ENCODE measurements at places on chromosomes 1 and 21. TPM values are rescaled to one million over a fixed set of nuclear protein-coding genes. Genes with fewer than 3 reads are reported as not detected.

DNA sequence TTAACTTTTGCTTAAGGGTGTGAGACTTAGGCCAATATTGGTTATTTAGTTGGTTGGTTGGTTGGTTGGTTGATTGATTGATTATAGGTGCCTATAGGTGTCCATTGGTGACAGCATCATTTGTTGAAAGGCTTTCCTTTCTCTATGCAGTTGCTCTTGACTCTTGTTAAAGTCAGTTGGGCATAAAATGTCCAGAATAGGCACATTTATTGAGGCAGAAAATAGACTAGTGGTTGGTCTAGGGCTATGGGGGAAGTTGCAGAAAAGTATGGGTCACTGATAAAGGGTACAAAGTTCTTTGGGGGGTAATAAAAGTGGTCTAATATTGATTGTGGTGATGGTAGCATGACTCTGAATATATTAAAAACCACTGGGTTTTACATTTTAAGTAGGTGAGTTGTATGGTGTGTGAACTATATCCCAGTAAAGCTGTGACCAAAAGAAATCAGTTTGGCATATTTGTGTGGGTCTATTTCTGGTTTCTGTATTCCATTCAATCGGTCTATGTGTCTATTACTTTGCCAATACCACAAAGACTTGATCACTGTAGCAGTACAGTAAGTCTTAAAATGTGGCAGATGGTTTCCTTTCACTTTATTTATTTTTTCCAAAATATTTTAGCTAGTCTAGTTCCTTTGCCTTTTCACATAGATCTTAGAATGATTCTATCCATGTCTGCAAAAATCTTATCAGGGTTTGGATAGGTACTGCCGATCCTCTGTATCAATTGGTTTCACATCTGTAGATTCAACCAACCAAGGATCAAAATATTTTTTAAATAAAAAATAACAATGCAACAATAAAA lies 63.0 kb downstream of the ATP1A1 start:
- DNase-seq: no peak

The CD101 gene
- total RNA-seq: 0.09 TPM

DNA sequence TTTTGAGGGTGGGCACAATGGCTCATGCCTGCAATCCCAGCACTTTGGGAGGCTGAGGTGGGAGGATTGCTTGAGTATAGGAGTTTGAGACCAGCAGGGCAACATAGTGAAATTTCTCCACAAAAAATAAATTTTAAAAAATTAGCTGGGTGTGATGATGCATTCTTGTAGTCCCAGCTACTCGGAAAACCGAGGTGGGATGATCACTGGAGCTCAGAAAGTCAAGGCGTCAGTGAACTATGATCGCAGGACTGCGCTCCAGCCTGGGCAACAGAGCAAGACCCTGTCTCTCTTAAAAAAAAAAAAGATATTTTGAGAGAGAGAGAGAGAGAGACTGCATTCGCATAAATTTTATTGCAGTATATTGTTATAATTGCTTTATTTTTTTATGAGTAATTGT lies 75.9 kb upstream of the B3GALT5 start:
- no peak for DNase-seq

DNA sequence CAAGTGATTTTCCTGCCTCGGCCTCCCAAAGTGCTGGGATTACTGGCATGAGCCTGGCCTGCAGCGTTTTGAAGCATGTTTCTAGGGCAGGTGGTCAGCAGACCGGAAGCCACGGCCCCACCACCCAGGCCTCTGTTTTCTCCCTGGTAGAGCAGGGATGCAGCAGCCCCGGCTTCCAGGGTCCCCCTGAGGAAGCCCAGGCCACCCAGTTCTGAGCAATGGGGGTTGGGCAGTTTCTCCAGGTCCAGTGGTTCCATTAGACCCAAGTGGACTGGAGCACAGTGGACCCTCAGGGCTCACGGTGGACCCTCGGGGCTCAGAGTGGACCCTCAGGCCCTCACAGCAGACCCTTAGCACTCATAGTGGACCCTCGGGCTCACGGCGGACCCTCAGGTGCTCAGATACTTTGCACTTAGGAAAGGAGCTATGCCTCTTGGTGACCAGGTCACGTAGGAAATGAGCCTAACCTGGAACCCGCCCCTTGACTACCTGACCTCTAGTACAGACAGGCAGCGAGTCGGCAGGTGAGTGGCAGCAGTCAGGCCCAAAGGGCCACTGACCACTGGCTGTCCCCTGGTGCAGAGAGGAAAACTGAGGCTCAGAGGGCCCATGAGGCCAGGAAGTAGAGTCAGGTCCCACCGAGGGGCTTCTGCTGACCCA lies 4.6 kb upstream of the FNDC10 start:
- DNase-seq: no peak

GRCh38 chr1:169363046-169363730 lies 4.4 kb downstream of the NME7 start:
- DNase-seq: no peak

DNA sequence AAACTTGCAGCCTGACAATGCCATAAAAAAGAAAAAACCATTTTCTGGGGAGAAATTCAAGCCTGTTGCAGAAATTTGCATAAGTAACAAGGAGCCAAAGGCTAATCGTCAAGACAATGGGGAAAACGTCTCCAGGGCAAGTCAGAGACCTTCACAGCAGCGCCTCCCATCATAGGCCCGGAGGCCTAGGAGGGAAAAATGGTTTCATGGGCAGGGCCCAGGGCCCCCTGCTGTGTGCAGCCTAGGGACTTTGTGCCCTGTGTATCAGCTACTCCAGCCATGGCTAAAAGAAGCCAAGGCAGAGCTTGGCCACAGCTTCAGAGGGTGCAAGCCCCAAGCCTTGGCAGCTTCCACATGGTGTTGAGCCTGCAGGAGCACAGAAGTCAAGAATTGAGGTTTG lies 369.5 kb downstream of the NTNG1 start:
- DNase-seq: no peak

DNA sequence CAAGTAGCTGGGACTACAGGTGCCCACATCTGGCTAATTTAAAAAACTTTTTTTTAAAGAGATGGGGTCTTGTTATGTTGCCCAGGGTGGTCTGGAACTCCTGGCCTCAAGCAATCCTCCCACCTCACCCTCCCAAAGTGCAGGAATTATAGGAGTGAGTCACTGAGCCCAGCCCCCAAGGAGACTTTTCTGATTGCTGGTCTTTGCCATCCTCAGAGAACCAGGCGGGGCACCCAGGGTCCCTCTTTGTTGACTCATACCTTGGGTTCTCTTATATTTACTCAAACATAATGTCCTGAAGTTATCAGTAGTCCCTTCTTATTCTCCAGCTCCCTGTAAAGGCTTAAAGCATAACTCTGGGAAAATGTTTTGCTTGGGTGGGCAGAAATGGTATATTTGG lies 51.1 kb downstream of the KIF26B start:
- DNase-seq: no peak

- DNase-seq: peak; percentile 40
Measured at GRCh38 chr1:158371188-158371953, 17.7 kb downstream of the CD1E start.

The TMEM51 gene
- 0.35 TPM for total RNA-seq

The FALEC gene
- total RNA-seq: 0.89 TPM

DNA sequence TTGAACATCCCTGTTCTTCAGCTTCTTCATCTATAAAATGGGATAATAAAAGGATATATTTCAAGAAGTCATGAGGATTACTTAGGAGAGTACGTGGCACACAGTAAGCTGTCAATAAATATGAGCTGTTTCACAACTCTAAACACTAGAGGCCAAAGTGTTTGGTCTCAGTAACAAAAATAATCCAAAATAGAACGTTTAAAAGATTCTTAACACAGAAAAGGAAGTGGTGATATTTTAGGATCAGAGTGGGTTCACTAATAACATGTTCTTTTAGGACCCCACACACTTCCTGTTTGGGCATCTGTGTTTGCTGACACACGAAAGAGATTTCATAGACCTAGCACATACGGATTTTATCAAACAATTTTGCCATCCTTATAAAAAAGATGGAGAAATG lies 32.9 kb downstream of the TNFSF18 start:
- no peak for DNase-seq

- DNase-seq: no peak
Measured at GRCh38 chr21:33539616-33540015, 2.3 kb downstream of the GART start.

GRCh38 chr1:12125422-12126355 lies 41.1 kb upstream of the TNFRSF1B start:
- no peak for DNase-seq

DNA sequence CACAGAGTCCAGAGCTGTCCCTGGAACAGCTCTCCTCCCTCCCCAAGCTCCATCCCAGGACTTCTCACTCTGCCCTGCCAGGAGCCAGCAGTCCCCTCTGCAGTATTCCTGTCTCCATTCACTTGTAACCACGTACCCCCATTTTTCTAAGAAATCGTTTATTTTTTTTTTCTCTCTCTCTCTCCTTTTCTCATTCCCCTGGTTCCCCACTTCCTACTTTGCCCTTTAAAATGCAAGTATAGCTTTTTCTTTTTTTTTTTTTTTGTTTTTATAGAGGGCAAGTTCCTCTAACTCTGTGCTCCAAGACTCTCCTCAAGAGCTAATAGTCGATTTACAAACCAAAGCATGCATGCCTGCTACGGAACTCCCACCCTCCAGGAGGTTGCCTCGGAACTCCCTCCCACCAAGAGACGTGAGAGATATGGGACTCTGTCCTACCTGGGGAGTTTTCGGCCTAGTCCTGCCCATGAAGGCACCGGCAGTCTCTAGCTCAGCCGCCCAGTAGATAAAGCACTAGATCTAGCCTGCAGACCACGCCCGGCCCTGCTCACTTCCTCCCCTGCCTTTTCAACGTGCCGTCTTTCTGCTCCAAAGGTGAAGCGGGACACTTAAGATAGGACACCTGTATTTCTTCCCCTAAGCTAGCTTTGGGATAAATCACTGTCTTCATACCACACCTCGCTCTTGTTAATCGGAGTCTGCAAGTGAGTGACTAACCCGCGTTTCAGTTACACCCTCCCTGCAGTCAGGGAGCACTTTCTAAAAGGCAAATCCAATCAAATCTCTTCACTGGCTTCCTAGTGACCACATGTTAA lies 27.7 kb downstream of the TNFRSF9 start:
- no peak for DNase-seq

GRCh38 chr1:207644852-207645634 lies at the start of gene CR1L:
Gene CR1L, plus strand, starts transcription at chr1:207645133. Its CDS starts 101 bp downstream, at chr1:207645234.
- peak; percentile 85 for DNase-seq

DNA sequence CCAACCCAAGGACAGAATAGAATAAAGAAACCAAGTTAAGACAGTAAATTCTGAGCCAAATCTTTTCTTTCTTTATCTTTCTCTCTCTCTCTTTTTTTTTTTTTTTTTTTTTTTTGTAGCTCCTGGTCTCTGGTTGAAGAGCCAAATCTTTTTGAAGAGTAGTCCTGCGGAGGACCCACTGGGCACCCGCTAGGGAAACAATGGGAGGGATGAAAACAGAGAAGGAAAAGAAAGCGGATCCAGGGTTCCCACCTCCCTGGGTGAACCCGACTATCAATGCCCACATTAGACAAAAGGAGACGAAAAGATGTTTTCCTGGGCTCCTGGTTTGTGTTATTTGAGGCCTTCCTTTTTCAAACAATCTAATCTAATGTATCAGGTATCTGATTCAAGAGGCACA lies 49.8 kb upstream of the FBXO28 start:
- no peak for DNase-seq

The S100A1 gene
- total RNA-seq: not detected

The C1orf115 gene
- 0.60 TPM for total RNA-seq

DNA sequence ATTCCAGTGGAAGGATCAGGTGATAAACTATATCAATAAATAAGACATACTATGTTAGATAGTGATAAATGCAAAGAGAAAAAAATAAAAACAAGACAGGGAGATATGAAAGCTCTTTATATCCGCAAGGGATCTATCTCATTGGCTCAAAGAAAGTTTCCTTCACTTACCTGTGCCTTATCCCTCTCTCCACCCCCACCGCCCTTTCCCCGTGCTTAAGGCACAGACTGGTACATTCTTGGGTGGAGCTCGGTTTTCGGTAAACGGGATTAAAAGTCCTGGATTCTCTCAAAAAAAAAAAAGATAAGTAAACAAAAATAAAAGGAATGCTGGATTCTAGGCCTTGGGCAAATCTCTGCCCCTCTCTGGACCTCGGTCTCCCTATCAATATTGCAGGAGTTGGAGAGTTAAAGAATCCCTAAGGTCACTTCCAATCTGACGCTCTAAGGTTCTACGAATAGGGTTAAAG lies 593 bp upstream of the DNAJC16 start:
- DNase-seq: no peak

The PEF1 gene
- 55.4 TPM for total RNA-seq

DNA sequence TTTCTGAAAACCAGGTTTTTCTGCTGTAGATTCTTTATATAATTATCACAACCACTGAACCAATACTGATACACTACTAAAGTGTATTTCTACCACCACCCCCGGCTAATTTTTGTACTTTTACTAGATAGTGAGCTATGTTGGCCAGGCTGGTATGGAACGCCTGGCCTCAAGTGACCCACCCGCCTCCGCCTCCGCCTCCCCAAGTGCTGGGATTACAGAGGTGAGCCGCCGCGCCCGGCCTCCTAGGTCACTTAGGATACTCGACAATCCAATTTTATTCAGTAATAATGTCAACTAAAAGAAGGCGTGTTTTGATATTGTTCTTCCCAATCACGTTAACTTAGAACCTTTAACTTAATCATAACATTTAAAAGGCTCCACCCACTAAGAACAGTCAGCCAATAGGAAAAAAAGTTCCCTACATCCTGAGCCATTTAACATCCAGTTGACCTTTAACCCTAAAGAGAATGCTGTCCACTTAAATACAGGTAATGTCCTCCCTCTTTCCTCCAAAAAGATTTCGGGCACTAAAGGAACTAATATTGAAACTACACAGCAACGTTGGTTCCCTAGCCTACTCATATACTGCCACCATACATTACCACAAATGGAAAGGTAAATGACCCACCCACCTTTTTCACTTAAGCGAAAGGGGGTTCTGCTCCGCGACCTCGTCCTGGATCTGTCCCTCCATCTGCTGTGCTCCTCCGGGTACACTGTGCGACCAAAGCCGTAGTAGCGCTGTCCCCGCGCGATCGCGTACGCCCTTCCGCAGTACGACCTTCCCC lies 1.2 kb downstream of the RSRP1 start:
- no peak for DNase-seq

Measured in activated naive CD4-positive, alpha-beta T cell treated with anti-CD3 and anti-CD28 coated beads, Interleukin-2, amount 50 U/mL, for 72 hours (primary cell).